ENCODE measurements at places on chromosomes 4 and X. TPM values are rescaled to one million over a fixed set of nuclear protein-coding genes. Genes with fewer than 3 reads are reported as not detected.

Gene PCDH10
- 0.54 TPM for total RNA-seq

Gene APOO
- total RNA-seq, result 4.5 TPM

Gene AMBN
- total RNA-seq, result not detected

Gene BMPR1B
- total RNA-seq, result 14.7 TPM

Gene REELD1
- not detected for total RNA-seq

Gene SYTL5
- 1.3 TPM for total RNA-seq

Gene USP17L12
- not detected for total RNA-seq

Gene NMU
- total RNA-seq, result not detected

Gene PRDM5
- 10.6 TPM for total RNA-seq

Gene OTC
- total RNA-seq, result not detected

Gene RHOXF2
- total RNA-seq, result not detected

Gene MAGEB2
- not detected for total RNA-seq

Gene SLC25A5
- 186 TPM for total RNA-seq

Gene PCDH7
- total RNA-seq, result 225 TPM

Gene MMAA
- total RNA-seq, result 4.4 TPM

GRCh38 chr4:25439918-25440477, 62.9 kb downstream of the ANAPC4 start:
- ATAC-seq, result peak; percentile 43

DNA sequence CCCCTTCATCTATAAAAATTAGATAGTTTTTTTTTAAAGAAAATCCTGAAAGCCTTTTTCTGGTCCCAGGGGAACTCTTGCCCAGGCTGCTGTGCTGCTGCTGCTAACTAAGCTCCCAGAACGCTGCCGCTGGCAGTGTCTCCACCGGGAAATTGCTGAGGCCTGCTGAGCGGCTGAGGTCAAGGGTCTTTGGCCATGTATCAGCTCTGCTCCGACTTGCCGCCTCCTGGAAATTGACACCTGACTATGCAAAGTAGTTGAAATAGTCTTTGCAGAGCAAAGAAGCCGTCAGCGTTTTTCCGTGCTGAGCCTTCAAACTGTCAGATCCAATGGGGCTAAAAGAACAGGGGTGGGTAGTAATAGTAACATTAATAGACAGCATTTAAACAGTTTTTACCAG, 839 bp downstream of the QDPR start:
- ATAC-seq, result no peak

- peak; percentile 54 for ATAC-seq
Measured at GRCh38 chr4:185573651-185574199, 38.4 kb upstream of the PDLIM3 start.

DNA sequence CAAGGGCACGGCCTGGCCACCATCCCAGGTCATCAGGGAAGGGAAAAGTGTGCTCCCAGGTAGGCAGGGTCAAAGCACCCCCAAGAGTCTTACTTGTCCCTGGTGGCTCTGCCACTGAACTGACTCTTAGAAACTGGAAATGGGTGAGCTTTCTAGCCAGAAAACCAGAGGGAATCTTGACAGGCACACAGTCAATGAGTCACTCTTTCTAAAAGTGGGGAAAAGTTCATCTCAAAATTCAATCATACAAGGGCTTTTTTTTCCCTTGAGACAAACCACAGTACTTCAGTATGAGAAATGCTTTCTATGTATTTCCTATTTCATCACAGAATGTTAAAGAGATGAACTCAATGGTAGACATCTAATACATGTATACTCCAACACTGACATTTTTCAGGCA, 12.5 kb downstream of the HPF1 start:
- ATAC-seq, result no peak

GRCh38 chrX:136015016-136015415, 29.8 kb downstream of the SLC9A6 start:
- ATAC-seq, result no peak

GRCh38 chrX:103607364-103608305, at the start of gene TCEAL3:
Gene TCEAL3, plus strand, starts transcription at chrX:103607963. Its CDS starts 1,102 bp downstream, at chrX:103609065.
- ATAC-seq, result peak; percentile 91

DNA sequence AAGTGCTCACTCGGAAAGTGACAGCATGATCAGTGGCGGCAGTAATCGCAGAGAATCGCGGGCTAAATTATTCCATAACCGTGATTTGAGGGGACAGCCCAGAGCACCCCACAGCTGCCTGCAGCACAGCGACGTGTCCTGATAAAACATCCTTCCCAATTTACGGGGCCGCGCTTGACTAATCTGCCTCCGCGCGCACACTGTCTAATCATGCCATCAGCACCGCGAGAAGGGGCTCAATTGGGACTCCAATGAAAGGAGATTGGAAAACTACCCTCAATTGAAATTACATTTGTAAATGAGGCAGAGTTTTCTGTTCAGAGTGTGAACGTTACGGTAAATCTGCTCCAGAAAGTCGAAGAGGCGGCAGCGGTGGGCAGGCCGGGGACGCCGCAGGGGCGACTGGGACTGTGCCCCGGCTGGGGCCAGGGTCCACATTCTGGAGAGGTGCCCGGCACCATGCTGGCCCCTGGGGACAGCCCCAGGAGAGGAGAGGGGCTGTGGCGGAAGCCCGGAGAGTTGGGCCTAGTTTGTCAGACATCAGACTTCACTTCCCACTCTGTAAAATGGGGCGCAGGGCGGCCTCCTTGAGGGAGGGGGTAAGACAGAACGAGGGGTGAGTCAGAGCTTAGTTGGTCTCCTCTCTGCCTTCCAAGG, 107.7 kb downstream of the FAM53A start:
- ATAC-seq, result no peak

GRCh38 chr4:74304095-74304625, 4.1 kb upstream of the EPGN start:
- ATAC-seq, result no peak

DNA sequence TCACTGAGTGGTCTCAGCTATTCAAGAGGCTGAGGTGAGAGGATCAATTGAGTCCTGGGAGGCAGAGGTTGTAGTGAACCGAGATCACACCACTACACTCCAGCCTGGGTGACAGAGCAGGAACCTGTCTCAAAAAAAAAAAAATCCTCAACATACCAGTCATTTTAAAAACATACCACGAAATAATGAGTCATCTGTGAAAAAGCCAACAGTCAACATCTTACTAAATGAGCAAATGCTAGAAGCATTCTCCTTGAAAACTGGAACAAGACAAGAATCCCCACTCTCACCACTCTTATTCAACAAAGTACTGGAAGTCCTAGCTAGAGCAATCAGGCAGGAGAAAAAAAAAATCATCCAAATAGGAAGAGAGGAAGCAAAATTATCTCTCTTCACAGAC, 104.0 kb upstream of the ARHGEF9 start:
- ATAC-seq, result no peak

GRCh38 chr4:17013382-17014006, 115.0 kb upstream of the LDB2 start:
- ATAC-seq, result no peak

DNA sequence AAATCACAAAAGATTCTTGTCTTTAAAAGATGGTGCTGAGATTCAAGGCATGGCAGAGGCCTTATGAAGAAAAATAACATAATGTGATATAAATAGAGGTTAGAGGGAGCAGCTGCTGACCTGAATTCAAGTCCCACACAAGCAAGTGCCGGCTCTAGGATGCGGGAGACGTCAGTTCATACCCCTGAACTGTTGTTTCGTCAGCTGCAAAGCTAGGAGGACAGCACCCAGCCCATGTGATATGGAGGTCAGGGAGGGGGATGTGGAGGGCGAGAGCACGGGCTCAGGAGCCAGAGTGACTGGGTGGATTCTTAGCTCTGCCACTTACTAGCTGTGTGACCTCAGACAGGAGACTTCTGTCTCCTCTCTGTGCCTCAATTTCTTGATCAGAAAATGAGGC, 77.9 kb downstream of the JAKMIP1 start:
- no peak for ATAC-seq

DNA sequence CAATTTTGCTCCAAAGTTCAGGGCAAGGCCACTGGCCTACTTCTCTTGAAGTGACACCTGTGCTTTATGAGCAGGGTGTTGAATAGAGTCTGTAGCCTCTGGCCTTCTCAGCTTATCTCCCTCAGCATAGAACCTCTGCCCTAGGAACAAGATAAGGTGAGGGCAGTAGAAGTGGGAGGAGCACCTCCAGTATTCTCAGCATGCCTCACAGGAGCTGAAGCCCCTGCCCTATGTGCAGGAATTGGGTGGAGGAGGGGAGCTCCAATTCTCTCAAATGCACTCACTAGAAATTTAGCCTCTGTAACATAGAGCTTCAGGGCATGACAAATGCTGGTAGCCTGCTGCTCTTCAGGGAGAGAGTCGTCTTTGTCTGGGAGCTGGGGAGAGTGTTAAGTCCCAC, 479.3 kb downstream of the IL1RAPL1 start:
- no peak for ATAC-seq

GRCh38 chr4:26105815-26106699, 192.0 kb downstream of the SMIM20 start:
- peak; percentile 78 for ATAC-seq

- ATAC-seq, result no peak
Measured at GRCh38 chr4:178395798-178396197, 953.6 kb upstream of the AGA start.

DNA sequence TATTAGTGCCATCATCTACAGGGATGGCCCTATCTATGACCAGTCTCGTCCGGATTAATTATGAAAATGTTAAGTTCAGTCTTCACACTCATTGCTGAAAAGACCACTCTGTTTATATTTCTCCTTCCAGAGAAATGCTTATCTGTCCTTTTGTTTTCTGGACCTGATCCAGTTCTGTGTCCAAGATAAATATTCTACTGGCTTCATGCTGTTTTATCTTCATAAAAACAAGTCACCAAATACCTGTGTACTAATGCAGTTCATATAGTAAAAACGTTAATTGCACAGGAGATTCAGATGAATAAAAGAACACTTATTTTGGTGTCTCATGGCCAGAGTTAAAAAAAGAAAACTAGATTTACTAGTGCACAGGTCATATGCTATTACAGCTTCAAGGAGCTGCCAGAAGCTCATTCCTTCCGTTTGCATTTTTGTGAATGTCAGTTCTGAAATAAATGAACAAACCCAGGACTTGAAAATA, 17.3 kb downstream of the FNIP2 start:
- ATAC-seq, result no peak

DNA sequence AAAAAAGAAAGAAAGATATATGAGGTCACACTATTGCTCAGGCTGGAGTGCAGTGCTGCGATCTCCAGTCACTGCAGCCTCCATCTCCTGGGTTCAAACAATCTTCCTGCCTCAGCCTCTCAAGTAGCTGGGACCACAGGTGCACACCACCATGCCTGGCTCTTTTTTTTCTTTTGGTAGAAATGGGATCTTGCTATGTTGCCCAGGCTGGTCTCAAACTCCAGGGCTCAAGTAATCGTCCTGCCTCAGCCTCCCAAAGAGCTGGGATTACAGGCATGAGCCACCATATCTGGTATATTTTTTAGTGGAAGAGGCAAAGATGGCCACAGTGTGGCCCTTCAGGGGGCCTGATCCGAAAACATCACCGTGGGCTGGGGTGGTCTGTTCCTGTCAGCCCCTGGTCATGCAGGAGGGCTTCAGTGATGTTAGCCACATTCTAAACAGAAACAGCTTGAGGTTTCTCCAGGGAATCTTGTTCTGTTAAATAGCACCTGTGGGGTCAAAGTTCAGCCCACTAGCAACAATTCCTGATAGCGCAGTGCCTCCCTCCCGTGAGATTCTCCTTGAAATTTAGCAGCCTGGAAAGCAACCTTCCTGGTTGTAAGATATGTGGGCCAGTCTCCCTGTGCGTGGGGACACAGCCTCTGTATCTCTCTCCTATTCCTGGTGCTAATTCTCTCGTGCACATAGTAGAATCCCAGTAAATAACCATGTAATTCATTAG, 7.3 kb upstream of the DHRSX start:
- ATAC-seq, result no peak

DNA sequence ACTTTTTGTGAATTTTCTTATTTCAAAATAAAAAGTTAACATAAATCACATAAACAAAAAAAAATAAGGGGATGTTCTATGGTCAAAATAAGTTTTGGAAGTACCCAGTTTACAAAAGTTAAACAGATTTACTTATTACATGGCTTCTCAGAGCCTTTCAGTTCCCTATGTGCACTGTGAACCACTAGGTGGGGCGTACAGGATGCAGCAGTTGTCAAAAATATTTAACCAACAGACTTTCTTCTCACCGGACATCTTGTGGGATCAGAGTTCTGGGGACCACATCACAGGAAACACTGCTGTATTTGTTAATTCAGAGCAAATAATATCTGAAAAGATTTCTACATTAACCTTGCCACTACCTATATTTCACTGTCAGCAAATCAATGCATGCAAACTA, 74.1 kb downstream of the SMARCA1 start:
- ATAC-seq, result no peak
